ENCODE measurements at places on chromosomes 3 and 15.

DNA sequence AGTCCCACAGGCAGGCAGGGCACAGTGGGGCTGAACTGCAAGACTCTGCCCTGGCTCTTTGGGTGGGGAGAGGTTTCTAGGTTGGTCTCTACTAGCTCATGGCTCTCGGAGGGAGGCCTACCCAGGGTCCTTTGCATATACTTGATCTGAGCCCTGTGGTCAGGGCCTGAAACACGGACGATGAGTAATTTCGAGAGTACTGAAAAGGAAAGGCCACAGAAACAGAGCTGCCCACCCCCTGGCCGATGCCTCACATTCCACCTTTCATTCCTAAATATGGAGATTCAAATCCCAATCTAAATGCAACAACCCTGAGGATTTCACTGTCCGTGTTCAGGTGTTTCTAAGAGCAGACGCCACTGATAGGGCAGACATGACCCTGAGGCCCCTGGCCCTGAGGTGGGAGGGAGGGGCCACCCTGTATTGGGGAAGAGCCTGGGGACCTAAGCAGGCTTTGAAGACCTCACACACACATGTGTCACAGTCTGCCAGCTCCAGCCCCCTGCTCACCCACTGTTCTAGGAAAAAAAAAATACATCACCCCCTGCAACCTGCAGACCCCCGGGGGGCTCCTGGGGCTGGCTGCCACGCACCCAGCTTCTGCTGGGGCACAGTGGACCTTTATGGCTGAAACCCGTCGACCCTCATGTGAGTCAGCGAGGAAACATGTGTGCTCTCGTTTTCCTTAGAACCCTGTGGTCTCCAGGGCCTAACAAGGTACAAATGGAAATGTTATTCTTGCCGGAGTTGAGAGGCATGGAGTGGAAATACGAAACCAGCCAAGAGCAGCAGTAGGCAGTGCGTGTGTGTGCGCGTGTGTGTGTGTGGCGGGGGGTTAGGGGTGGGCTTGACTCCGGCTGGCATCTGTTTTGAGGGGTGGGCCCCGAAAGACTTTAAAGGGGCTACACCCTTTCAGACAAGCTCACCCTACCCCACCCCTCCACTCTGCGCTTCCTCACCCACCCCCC lies 112.7 kb downstream of the CHSY1 start:
- no peak for DNase-seq

GRCh38 chr3:55337641-55338180 lies 149.4 kb downstream of the WNT5A start:
- DNase-seq: no peak

DNA sequence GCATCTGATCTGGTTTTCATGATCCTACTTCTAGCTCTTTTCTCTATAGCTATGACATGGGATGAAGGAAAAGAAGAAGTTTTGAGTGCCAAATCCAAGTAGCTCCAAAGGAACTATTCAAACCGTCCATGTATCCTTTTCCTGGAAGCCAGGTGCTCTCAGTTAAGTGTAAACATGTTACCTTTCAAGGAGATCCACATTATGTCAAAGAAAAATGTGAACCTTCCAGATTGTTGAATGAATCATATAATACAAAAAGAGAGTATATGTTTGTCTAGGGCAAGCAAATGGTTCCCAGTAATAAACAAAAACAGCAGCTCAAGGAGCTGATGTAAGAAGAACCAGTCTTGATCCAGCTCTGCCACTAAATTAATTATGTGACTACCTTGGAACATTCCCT lies 534.9 kb downstream of the MAGI1 start:
- DNase-seq: no peak

- DNase-seq: no peak
Measured at GRCh38 chr15:39998511-39999077, 40.4 kb downstream of the SRP14 start.

GRCh38 chr3:170835336-170835735 lies 34.7 kb downstream of the RPL22L1 start:
- DNase-seq: no peak

DNA sequence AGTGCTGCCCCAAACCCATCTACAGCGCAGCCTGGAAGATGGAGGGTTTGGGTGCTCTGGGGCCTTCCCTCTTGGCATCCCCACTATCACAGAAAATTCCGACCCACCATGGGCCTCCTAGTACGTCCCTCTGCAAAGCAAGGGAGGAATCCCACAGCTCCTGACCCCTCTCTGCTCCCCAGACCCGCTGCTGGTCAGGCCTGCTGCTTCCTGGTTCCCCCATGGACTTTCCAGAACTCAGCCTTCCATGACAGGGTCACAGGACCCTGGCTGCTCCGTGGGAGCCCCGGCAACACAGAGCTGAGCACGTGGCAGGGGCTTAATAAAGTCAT lies 3.1 kb upstream of the LOXL1 start:
- DNase-seq: no peak

DNA sequence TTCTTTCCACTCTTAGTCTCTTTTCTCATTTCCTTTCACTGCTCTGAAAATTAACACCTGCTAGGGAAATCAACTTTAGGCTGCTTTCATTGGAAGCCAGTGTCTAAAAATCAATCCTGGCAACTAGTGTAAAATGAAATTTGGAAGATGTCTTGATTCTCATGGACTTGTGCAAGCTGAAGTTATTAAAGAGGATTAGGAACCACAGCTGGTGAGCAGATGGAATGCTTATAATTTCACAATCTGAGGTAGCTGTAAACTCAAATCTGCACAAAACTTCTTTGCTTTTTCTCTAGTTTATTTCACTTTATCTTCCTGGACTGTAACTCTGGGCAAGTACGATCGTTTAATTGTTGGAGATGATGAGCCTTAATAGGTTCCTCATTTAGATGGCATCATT lies 175.6 kb downstream of the GHSR start:
- DNase-seq: no peak

DNA sequence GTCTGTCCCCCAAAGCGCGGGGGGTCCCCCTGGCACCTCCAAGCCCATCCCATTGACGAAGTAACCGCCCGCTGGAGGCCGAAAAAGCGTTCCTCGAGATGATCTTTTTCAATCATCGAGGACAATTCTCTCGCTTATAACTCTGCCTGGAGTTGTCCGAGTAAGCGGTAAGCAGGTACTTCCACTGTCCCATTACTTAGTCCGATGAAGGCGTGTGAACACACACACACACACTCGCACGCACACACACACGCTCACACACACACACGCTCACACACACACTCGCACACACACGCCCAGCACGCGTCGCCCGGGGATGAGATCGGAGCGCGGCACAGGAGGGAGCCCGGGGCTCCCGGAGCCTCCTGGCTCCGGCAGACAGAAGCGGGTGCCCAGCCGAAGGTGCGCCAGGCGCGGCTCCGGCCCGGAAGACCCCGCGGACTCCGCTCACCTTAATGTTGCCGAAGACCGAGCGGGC lies 430 bp downstream of the SLCO2A1 start:
- no peak for DNase-seq

- no peak for DNase-seq
Measured at GRCh38 chr3:194262925-194263305, 88.2 kb downstream of the CPN2 start.

DNA sequence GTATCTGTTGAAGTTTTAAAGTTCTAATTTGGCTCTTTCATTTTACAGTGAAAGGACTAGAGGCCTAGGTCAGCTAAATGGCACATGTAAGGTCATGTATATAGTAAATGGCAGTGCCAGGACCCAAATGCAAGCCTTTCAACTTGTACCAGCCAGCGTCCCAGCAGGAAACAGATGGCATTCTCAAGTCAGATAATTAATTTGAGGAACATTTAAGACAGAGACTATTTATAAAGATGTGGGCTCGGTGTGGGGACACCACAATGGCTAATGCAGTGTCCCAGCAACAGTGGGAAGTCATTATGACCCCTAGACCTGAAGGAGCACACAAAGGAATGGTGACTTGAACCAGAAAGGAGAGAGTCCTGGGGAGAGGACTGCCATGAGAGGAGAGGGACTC lies 6.1 kb downstream of the MINDY4B start:
- no peak for DNase-seq

GRCh38 chr3:120524171-120524923 lies 71.8 kb upstream of the NDUFB4 start:
- no peak for DNase-seq

DNA sequence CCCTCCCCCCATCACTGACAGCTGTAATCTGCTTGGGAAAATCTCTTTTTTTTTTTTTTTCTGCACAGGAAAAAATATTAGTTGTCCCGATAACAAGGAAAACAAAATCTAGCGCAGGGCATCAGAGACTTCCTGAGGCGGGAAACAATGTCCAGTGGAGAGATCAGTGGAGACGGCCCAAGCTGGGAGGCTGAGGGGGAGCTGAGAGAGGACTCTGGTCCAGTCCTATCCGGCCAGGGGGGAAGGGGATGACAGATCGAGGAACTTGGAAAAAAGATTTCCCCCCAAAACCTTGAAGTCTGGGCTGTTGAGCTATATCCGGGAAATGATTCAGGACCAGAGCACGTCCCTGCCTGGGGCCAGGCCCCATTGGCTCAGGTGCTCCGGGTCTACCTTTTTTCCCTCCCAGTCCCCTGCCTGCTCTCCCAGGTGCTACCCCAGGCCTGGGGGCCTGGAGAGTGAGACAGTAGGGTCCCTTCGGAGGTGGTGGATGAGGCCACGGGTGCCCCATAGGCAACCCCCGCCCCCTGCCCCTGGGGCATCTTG lies 14.0 kb upstream of the DLL4 start:
- DNase-seq: no peak
